ENCODE measurements at places on chromosomes 1 and 21. TPM values are rescaled to one million over a fixed set of nuclear protein-coding genes. Genes with fewer than 3 reads are reported as not detected.

- H3K36me3 ChIP-seq, result no peaks in the 10 kb centered on the region
- DNase-seq, result no peak
- H3K4me3 ChIP-seq, result no peak overlapping the region
- no peaks in the 10 kb centered on the region for H3K4me1 ChIP-seq
- no peak overlapping the region for H3K27ac ChIP-seq
- H3K27me3 ChIP-seq, result no peaks in the 10 kb centered on the region
Measured at GRCh38 chr1:168360151-168361021, 79.7 kb downstream of the TBX19 start.

GRCh38 chr1:233319272-233319671 is 8.3 kb upstream of the MAP3K21 start:
- no peak for DNase-seq
- H3K4me3 ChIP-seq, result no peak overlapping the region
- no peaks in the 10 kb centered on the region for H3K4me1 ChIP-seq
- no peaks in the 10 kb centered on the region for H3K36me3 ChIP-seq

OR2M5 gene
- not detected for polyA plus RNA-seq

KRTAP22-1 gene
- polyA plus RNA-seq, result not detected

OR6N1 gene
- polyA plus RNA-seq, result not detected

Measured in muscle of leg (tissue), 16 donors.